Cardiac septum (tissue), 1 donor: ENCODE measurements at places on chromosomes 5 and 9. TPM values are rescaled to one million over a fixed set of nuclear protein-coding genes. Genes with fewer than 3 reads are reported as not detected.

DNA sequence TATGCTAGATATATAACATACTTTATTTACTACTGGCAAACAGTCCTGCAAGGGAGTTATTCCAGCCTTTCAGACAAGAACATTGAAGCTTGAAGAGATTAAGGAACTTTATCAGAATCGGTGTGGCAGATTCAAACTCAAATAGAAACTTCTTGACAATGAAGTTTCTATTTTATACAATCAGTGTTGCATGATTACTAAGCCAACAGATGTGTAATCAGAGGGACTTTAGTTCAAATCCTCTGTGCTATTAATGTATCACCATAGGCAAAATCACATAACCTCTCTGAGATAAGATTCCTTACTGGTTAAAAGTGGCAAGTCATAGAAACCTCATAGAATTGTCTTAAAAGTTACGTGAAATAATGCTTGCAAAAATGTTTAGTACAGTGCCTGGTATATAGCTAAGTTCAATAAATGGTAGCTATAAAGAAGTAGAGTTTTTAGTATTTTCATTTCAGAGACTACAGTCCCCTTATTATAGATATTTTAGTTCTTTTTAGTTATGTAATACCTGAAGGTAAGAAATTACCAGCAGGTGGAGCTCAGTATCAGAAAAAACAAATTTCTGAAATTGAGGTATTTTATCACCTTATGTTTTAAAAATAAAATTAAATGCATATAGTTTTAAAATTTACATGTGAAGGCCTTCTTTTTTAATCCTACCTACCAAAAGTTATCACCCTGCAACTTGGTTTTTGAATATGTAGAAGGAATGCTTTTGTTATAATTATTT, 172.1 kb downstream of the FER start:
- no peak for DNase-seq

- DNase-seq, result no peak
Observed at GRCh38 chr5:142743592-142744441, 26.4 kb upstream of the ARHGAP26 start.

The PFN3 gene
- not detected for total RNA-seq

DNA sequence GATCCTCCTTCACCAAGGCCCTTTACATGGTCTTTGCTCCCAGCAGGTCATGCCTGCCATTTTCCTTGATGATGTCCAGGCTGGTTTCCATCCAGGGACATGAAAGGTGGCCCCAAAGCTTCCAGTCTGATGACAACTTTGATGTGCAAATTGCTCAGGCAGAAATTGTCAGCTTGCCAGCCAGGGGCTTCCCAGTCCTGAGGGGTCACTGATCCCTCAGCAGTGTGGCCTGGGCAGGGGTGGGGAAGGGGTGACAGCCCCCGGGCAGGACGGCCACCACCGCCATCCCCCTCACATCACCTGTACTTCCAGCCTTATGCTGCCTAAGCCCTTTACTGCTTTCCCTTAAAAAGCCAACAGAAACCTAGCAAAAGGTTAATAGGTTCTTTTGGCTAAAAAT, 96.3 kb downstream of the ANKRD33B start:
- no peak for DNase-seq

DNA sequence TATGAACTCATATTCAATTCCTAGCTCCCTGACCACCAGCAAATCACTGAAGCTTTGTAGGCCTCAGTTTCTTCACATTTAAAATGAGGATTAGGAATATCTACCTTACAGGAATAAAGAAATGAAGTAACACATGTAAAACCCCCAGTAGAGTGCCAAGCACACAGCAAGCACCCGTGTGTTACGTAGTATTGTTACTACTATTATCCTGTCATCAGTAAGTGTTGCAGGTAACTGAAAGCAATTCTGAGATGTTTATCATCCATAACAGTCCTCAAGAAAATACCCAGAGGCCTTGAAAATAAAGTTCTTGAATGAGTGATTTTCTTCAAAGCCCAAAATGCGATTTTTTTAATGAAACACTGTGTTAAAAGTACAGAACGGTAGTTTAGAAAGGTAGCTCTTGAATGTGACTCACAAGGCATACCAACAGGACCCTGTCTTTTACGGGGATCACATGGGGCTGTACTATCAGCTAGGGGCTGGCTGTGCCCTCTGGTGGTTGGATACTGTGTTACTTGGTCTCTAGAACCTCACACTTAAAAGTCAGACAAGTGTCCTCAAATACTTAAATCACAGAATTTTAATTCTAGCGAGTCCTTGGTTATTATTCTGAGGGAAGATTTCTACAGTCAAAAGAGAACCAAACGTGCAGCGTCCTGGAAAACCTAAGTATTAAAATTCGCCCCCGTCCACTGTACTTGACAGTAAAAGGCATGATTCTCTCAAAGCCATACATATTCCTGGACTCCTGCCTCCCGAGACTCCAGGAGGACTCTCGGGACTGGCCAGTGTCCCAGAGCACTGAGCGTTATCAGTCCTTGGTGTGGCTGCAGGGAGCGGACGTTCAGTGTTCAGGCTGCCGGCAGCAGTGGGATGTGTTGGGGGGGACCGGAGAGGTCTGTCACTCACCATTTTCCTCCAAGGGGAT, 725 bp downstream of the NDUFB6 start:
- DNase-seq, result no peak

DNA sequence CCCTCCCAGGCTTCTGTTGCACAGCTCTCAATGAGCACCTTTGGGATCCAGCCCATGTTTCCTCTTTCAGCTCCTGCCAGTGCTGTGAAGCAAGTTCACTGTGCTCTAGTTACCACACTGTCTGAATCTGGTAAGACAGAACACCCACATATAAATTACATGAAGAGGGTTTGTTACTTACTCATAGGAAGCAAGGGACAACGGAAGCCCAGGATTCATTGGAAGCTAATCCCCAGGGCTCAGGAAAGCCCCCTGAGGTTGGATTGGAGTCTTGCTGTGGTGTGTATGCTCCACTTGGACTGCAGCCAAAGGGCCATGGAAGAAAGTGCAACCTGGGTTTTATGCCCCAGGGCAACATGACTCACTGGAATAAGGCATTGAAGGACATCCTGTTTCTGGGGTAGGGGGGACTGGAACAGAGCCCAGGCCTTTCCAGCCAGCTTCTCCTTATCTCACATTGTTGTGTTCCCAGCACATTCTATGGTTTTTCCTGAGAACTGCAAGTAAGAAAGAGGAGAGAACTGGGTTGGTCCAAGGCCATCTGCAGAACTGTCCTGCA, 15.6 kb upstream of the CLK4 start:
- no peak for DNase-seq

GRCh38 chr9:76896035-76896434, 9.9 kb downstream of the PRUNE2 start:
- no peak for DNase-seq

The GOLGA2 gene
- 120 TPM for total RNA-seq

The C8G gene
- 3.4 TPM for total RNA-seq

- DNase-seq, result peak; percentile 19
Observed at GRCh38 chr5:135476615-135477581, 24.7 kb upstream of the TIFAB start.

GRCh38 chr9:450057-450456, 235.4 kb downstream of the DOCK8 start:
- no peak for DNase-seq
